Stimulated activated CD4-positive, alpha-beta T cell treated with anti-CD3 and anti-CD28 coated beads, Interleukin-2, amount 100 ng/mL, for 24 hours (primary cell): ENCODE measurements at places on chromosomes 1 and 21.

DNA sequence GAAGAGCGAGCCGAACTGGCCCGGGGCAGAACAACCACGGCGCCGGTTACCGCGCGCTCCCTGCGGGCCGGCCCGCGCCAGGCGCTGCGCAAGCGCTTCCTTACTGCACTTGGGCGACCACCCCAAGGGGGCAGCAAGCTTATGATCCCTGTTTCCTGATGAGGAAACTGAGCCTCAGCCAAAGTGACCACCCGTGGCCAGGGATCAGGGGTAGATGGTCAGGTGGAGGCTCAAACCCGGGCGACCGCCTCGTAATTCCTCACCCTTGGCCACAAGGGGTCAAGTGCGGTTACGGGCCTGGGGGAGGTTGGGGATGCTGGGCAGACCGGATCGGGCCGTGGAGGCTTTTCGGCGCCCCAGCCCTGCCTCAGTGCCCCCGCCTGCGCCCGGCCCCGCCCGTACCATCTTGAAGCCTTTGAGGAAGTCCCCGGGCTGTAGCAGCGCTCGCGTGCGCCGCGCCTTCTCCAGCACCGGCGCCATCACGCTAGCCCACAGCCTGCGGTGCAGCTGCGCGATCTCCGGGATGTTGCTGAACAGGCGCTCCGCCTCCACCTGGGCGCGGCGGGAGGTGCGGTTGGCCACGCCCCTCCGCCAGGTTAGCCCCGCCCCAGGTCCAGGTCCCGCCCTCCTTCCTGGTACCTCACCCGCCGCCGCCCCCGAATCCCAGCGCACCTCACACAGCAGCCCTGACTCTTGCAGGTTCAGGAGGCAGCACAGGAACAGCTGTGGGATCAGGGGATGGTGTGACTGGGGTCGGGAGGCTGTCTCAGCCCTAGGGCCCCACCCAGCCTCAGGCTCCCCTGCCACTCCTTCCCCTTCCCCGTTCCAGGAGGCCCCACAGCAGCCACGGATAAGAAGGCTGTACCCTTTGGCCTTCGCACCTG lies 5.4 kb upstream of the TNFRSF25 start:
- no peak for DNase-seq

GRCh38 chr21:14569026-14569621 lies 23.0 kb upstream of the SAMSN1 start:
- DNase-seq = no peak

DNA sequence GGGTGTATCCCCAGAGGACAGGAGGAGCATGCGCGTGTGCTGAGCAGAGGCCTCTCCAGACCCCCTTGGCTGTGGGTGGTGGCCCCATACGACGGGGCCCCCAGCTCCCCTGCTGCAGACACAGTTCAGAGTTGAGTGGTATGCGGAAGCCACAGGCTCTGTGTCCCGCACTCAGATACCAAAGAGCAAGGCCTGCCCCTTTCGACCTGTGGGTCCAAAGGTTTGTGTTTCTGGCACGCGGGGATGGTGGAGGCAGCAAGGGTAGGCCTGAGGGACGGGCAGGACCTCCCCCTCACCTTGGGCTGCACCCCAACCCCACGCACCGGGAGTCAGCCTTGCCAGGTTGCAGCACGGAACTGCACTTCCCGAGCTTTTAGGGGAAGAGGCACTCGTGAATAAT lies at the start of gene KCNAB2:
Gene KCNAB2 (plus strand): TSS at position 328 of the 400 bp plus-strand sequence. CDS start 5,649 bp downstream, outside the sequence.
- no peak for DNase-seq

- no peak for DNase-seq
Observed at GRCh38 chr1:230913496-230913895, 45.2 kb upstream of the C1orf198 start.

GRCh38 chr1:9422321-9422720 lies 116.9 kb upstream of the SLC25A33 start:
- no peak for DNase-seq
